ENCODE measurements at places on chromosomes 1 and 21.

GRCh38 chr1:231124746-231125145, 37.1 kb upstream of the TRIM67 start:
- DNase-seq, result no peak

GRCh38 chr1:201224666-201225370, 34.2 kb downstream of the IGFN1 start:
- DNase-seq, result peak; percentile 52

DNA sequence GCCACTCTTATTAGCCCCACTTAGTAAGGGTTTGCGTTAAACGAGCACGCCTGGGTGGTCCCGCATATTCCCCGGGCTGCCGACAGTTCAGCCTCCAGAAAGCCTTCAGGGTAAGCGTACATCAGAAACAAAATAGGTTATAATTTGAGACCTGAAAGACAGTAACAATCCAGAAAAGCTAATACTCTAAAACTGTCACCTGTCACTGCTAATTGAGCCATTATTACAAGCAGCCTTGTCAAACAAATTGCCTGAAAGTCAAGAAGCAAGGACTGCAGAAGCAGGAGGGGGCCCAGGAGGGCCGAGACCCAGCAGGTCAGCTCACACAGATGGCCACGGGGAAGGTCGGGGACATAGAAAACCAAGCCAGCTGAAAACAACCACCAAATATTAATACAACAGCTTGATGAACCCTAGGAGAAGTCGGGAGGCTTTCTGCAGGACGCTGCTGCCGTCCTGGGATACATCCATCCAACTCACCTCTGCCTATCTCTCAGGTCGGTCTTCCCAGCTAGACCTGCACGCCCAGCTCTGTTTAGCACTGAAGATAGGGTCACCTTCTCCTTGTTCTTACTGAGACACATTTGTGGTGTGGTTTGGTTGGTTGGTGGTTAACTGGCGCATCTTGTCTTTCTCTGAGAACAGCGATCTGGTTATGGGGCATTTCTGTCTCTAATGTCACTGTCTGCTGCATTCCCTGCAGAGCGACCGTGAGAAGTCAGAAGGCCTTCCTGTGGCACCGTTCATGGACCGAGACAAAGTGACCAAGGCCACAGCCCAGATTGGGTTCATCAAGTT, 110.8 kb downstream of the WDR4 start:
- DNase-seq, result no peak

DNA sequence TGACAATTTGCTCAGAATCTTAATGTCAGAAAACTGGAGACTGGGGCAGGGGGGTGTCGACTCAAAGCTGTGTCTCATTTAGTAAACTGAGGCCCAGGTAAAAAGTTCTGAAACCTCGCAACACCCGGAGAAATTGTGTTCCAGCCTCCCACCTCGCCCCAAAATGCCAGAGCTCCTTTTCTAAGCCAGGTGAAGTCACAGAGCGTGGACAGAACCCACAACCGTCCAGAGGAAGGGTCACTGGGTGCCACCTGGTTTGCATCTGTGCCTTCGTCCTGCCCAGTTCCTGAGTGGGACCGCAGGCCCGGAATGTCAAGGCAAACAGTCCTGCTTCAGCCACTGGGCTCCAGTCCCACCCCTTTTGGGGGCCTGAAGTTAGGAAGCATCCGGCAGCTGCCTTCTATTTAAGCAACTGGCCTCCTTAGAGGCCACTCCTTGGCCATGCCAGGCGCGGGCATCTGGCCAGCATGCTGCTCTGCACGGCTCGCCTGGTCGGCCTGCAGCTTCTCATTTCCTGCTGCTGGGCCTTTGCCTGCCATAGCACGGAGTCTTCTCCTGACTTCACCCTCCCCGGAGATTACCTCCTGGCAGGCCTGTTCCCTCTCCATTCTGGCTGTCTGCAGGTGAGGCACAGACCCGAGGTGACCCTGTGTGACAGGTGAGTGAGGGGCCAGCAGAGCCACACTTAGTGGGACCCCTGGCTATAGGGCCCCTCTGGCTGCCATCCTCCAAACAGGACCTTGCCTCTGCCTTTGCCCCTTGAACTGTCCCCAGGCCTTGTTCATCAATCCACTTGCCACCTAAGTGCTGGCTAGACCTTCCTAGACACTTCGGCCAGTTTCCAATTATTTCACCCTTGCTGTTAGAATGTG, at the start of gene TAS1R1:
Gene TAS1R1 (plus strand): TSS at position 401 of the 872 bp plus-strand sequence. CDS start 67 bp downstream, at position 468.
- no peak for DNase-seq

GRCh38 chr1:155253208-155253607, 2.1 kb downstream of the ENTREP3 start:
- DNase-seq, result no peak

DNA sequence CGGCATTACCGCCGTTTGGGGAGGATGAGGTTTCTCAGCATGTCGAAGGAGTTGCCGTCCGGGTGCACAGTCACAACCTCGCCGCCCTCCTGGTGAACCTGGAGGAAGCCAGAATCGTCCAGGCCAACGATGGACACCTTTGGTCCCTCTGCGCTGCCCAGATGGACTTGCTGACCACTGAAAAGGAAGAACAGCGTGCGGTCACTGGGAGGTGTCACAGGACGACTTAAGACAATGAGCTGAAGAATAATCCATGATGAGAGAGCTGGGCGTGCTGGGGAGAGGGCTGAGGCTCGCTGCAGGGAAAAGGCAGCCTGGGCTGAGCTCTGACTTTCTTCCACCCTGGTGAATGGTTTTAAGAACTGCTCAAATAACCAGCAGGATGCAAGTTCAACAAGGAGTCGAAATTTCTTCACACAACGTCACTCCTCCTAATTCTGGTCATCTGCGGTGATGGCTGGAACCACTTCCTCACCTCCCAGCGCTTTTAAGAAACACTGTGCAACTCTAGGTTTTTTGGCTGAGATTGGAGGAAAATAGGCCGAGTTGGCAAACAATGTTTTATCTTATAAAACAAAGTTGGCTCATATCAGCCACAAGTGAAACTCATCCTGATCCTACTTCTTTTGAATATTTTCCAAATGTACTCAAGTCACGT, 55.5 kb downstream of the SIM2 start:
- DNase-seq, result no peak

GRCh38 chr1:183029591-183030000, 6.4 kb downstream of the LAMC1 start:
- no peak for DNase-seq

GRCh38 chr21:32172106-32172505, 106.7 kb downstream of the MIS18A start:
- DNase-seq, result no peak
